ENCODE measurements at places on chromosomes 5 and 9.

DNA sequence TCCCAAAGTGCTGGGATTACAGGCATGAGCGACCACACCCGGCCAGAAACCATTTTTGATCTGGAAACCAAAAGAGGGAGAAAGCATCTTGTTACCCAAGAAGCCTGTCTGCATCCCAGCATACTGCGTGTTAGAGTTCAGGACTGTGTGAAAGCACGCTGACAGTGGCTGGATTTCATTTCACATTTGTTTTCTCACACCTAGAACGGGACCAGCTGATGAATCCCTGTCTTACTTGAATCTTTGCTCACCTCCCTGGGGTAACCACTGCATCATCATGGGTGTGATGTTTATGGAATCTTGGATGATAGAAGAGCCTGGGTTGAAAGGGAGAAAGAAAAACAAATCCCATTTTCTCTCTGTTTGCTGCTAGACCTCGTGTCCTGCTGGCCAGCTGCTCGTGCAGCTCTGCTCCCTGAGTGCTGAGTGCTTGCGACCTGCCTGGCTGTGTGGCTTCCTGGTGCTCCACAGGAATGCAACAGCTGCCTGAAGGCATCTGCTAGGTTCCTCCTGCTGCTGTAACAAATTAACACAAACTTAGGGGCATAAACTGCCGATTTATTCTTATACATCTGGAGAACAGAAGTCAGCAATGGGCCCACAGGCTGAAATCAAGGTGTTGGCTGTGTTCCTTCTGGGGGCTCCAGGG is 378.3 kb upstream of the DAP start:
- no peak overlapping the region for H3K27ac ChIP-seq
- H3K4me1 ChIP-seq = peaks cover 8% of the 10 kb centered on the region
- H3K4me3 ChIP-seq = no peak overlapping the region
- DNase-seq = no peak
- no peaks in the 10 kb centered on the region for H3K27me3 ChIP-seq

GRCh38 chr9:75360252-75360651 is 271.9 kb downstream of the OSTF1 start:
- no peak for DNase-seq
- H3K27ac ChIP-seq = no peak overlapping the region
- H3K4me1 ChIP-seq = no peaks in the 10 kb centered on the region

DNA sequence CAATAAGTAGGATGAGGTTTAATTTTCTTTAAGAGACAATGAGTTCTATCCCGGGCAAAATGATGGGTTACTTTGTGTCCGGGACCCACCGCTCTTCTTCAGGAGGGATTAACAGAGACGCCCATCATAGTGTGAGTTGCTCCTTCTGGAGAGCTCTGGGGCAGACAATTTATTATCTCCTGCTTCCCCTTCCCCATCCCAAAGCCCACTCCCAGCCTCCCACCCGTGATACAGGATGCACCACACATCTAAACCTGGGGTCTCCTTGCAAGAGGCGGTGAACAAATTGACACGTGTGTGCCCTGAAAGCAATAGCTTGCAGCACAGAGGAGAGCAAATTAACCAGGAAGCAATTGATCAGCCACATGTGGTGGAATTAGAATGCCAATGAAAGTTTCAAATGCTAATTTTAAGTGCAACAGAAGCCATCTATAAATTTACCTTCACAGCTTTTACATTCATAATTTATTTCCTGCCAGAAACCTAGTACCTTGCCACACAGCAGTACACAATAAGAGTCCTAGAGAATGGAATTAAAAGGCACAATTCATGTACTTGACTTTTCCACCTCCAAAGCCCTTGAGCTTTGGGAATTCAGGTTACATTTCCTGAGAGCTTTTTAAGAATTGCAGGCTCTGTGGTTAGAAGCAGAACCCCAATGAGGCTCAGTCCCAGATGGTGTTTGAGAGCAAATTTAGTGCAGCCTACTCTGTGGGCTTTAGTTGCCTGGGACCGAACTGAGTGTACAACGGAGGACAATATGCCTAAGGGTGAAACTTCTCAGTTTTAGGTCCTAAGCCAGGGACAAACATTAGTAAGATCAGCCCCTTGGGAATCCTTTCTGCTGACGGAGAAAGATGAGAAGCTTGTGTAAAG is 399.6 kb downstream of the MED10 start:
- H3K4me3 ChIP-seq = no peak overlapping the region
- no peaks in the 10 kb centered on the region for H3K36me3 ChIP-seq
- no peaks in the 10 kb centered on the region for H3K4me1 ChIP-seq
- H3K27me3 ChIP-seq = peaks cover 3% of the 10 kb centered on the region
- no peak overlapping the region for H3K27ac ChIP-seq
- DNase-seq = no peak

DNA sequence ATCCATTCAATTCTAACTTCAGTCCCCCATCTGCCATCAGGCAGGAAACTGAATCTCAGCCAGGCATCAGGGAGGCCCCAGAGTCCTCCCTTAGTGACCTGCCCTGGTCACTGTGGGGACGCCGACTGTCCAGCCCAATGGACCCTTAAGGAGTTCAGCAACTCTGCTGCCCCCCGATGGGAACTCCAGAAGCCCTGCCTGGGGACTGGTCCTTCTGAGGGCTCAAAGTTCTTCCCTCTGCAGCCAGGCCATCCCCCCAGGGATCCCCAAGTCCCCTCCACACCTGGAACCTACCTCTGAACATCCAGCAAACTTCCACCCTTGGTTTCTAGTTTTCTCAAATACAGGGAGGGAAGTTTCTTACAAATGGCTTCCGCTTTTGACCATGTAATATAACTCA is 76.8 kb downstream of the UBE2QL1 start:
- H3K27ac ChIP-seq = no peak overlapping the region
- no peak for DNase-seq
- H3K4me1 ChIP-seq = no peaks in the 10 kb centered on the region
- H3K36me3 ChIP-seq = no peaks in the 10 kb centered on the region
- peaks cover 9% of the 10 kb centered on the region for H3K27me3 ChIP-seq

GRCh38 chr9:116070256-116070914 is 83.2 kb upstream of the PAPPA start:
- DNase-seq = no peak
- no peaks in the 10 kb centered on the region for H3K36me3 ChIP-seq
- no peaks in the 10 kb centered on the region for H3K4me1 ChIP-seq
- no peak overlapping the region for H3K27ac ChIP-seq

GRCh38 chr9:78982849-78983248 is 588.9 kb upstream of the TLE4 start:
- H3K27me3 ChIP-seq = peaks cover 13% of the 10 kb centered on the region
- H3K4me1 ChIP-seq = no peaks in the 10 kb centered on the region
- H3K4me3 ChIP-seq = no peak overlapping the region
- H3K27ac ChIP-seq = no peak overlapping the region
- DNase-seq = no peak

- H3K4me1 ChIP-seq = no peaks in the 10 kb centered on the region
- H3K27ac ChIP-seq = no peak overlapping the region
- no peak overlapping the region for H3K4me3 ChIP-seq
- no peak for DNase-seq
- peaks cover 42% of the 10 kb centered on the region for H3K36me3 ChIP-seq
- no peaks in the 10 kb centered on the region for H3K27me3 ChIP-seq
These were observed 107.3 kb downstream of the MTREX start for GRCh38 chr5:55415071-55415470.

- H3K36me3 ChIP-seq = peaks cover 54% of the 10 kb centered on the region
- no peak overlapping the region for H3K4me3 ChIP-seq
- H3K27me3 ChIP-seq = no peaks in the 10 kb centered on the region
- no peaks in the 10 kb centered on the region for H3K4me1 ChIP-seq
- no peak overlapping the region for H3K27ac ChIP-seq
These were observed 13.5 kb upstream of the MCCC2 start for GRCh38 chr5:71573591-71573990.

GRCh38 chr5:161546470-161547301 is at the start of gene GABRB2:
GABRB2 (minus strand) TSS chr5:161546725; CDS start chr5:161546643, 82 bp downstream.
- peaks cover 70% of the 10 kb centered on the region for H3K27me3 ChIP-seq

GRCh38 chr9:17843236-17843635 is 264.4 kb downstream of the SH3GL2 start:
- H3K27me3 ChIP-seq = no peaks in the 10 kb centered on the region
- no peak overlapping the region for H3K4me3 ChIP-seq
- no peaks in the 10 kb centered on the region for H3K36me3 ChIP-seq
- no peak overlapping the region for H3K27ac ChIP-seq
- DNase-seq = no peak

GRCh38 chr9:14321517-14322130 is 7.7 kb upstream of the NFIB start:
- H3K4me3 ChIP-seq = peak overlapping the region; percentile 87
- H3K27me3 ChIP-seq = peaks cover 39% of the 10 kb centered on the region
- H3K4me1 ChIP-seq = peaks cover 7% of the 10 kb centered on the region
- DNase-seq = no peak

GRCh38 chr5:142626099-142626498 is 59.8 kb downstream of the FGF1 start:
- no peaks in the 10 kb centered on the region for H3K4me1 ChIP-seq
- no peak overlapping the region for H3K4me3 ChIP-seq
- H3K27me3 ChIP-seq = peaks cover 22% of the 10 kb centered on the region
- H3K36me3 ChIP-seq = no peaks in the 10 kb centered on the region

DNA sequence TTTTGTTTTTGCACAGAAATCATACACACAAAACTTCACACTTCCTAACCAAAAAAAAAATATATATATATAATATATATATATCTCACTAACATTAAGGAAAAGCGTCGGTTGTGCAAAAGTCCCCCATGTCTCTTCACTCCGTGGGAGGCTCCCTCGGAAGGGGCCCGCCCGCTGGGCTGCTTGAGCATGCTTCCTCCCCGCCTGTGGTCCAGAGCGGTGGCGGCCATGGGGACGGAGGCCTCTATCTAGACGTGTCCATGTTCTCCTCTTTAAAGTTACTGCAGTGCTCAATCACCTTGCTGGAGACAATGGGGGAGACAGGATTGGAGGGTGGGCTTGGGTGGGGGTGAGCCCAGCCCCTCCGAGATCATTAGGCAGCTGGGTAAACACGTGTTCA is 7.2 kb upstream of the ZDHHC12 start:
- no peaks in the 10 kb centered on the region for H3K27me3 ChIP-seq
- H3K4me1 ChIP-seq = peaks cover 33% of the 10 kb centered on the region
- H3K27ac ChIP-seq = no peak overlapping the region
- peaks cover 44% of the 10 kb centered on the region for H3K36me3 ChIP-seq
- no peak for DNase-seq

- DNase-seq = no peak
- H3K27ac ChIP-seq = no peak overlapping the region
- peaks cover 8% of the 10 kb centered on the region for H3K4me1 ChIP-seq
- no peaks in the 10 kb centered on the region for H3K27me3 ChIP-seq
- H3K36me3 ChIP-seq = peaks cover 3% of the 10 kb centered on the region
These were observed 1.6 kb upstream of the ASPN start for GRCh38 chr9:92483627-92484545.

GRCh38 chr9:84781931-84782866 is 112.7 kb downstream of the NTRK2 start:
- H3K4me3 ChIP-seq = no peak overlapping the region
- H3K27ac ChIP-seq = no peak overlapping the region
- H3K36me3 ChIP-seq = no peaks in the 10 kb centered on the region
- peaks cover 8% of the 10 kb centered on the region for H3K27me3 ChIP-seq
- DNase-seq = no peak

DNA sequence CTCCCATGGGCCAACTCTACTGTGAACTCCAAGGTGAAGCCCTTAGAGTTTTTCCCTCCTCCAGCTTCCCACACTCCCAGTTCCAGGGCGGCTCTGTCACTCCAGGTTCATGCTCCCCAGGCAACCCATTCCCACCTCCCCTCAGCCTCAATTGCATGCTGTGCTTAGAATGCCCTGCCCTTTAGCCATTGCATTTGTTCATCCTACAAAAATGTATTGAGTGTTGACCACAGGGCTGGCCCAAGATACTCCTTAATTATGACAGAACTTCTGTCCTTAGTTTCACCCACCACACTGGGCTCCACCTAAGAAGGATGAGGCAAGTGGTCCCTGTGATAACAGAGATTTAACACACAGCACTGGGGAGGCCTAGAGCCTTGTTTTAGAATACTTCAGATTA is 236.1 kb downstream of the ADAMTSL1 start:
- H3K27ac ChIP-seq = no peak overlapping the region
- no peak overlapping the region for H3K4me3 ChIP-seq
- no peak for DNase-seq
- no peaks in the 10 kb centered on the region for H3K36me3 ChIP-seq
- H3K27me3 ChIP-seq = no peaks in the 10 kb centered on the region
- H3K4me1 ChIP-seq = no peaks in the 10 kb centered on the region

- H3K27ac ChIP-seq = no peak overlapping the region
- H3K4me1 ChIP-seq = peaks cover 41% of the 10 kb centered on the region
These were observed 23.4 kb downstream of the C9orf50 start for GRCh38 chr9:129597355-129598088.

- H3K4me1 ChIP-seq = no peaks in the 10 kb centered on the region
- H3K27me3 ChIP-seq = peaks cover 6% of the 10 kb centered on the region
- no peak overlapping the region for H3K4me3 ChIP-seq
- no peak for DNase-seq
- no peak overlapping the region for H3K27ac ChIP-seq
- H3K36me3 ChIP-seq = no peaks in the 10 kb centered on the region
These were observed 53.6 kb upstream of the SLC1A3 start for GRCh38 chr5:36552651-36553393.

DNA sequence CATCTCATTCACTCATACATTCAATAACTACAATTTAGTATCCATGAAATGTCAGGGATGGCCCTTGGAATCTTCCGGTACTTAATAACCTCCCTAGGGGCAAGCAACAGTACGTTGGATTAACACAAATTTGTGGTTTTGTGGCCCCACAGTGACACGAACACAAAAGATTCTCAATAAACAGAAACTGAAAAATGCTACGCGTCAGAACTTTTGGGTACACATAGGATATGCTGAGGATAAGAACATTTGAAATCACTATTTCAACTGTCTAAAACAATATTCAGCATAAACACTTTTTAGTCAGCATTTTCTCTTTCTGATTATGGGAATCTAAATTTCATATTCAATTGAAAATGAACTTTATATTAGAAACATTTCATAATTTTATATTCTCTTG is 107.0 kb upstream of the GPR151 start:
- H3K4me1 ChIP-seq = no peaks in the 10 kb centered on the region
- no peak for DNase-seq
- no peaks in the 10 kb centered on the region for H3K27me3 ChIP-seq

GRCh38 chr9:16499892-16500291 is 370.6 kb downstream of the BNC2 start:
- H3K4me3 ChIP-seq = no peak overlapping the region
- H3K36me3 ChIP-seq = no peaks in the 10 kb centered on the region
- H3K4me1 ChIP-seq = no peaks in the 10 kb centered on the region
- H3K27me3 ChIP-seq = no peaks in the 10 kb centered on the region
- no peak overlapping the region for H3K27ac ChIP-seq
- no peak for DNase-seq

GRCh38 chr5:128155776-128156175 is 72.2 kb downstream of the SLC12A2 start:
- DNase-seq = no peak
- peaks cover 43% of the 10 kb centered on the region for H3K36me3 ChIP-seq
- no peaks in the 10 kb centered on the region for H3K4me1 ChIP-seq
- H3K27me3 ChIP-seq = no peaks in the 10 kb centered on the region
- H3K4me3 ChIP-seq = no peak overlapping the region

- H3K36me3 ChIP-seq = no peaks in the 10 kb centered on the region
- no peak for DNase-seq
- H3K27ac ChIP-seq = no peak overlapping the region
- no peak overlapping the region for H3K4me3 ChIP-seq
- H3K4me1 ChIP-seq = no peaks in the 10 kb centered on the region
- H3K27me3 ChIP-seq = peaks cover 14% of the 10 kb centered on the region
These were observed 404.6 kb downstream of the EFNA5 start for GRCh38 chr5:107266100-107266499.

GRCh38 chr5:151892393-151892792 is 32.3 kb downstream of the GLRA1 start:
- H3K4me1 ChIP-seq = no peaks in the 10 kb centered on the region
- no peaks in the 10 kb centered on the region for H3K36me3 ChIP-seq
- DNase-seq = no peak

Measured in stimulated activated naive B cell treated with anti-CD40 and anti-IgM and Interleukin-4, amounts not matched to agents 10 μg/mL and 1 μg/mL and 100 μg/mL, for 72 hours (primary cell).